ENCODE measurements at places on chromosomes 13 and 19.

- peak; percentile 85 for DNase-seq
These were observed 21.8 kb downstream of the MCF2L start for GRCh38 chr13:112990783-112991182.

DNA sequence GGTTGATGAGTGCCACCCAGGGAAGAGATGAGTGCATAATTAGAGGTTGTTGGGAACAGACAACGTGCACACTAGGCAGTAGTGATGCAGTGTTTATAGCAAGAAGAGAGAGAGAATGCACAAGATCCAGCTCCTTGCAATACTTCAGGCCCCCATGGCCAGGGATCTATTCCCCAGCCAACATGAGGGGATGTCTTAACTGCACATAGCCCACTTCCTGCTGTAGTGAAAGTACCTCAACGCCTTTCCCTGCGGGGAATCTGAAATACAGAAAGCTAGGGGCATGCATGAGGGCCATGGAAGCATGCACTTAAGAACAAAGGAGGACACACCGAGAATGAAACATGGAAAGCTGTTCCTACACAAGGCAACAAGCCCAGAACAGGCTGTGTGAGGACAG lies 636.7 kb upstream of the GPC6 start:
- DNase-seq = no peak

- no peak for DNase-seq
These were observed 265.8 kb downstream of the OXGR1 start for GRCh38 chr13:96728463-96728862.

DNA sequence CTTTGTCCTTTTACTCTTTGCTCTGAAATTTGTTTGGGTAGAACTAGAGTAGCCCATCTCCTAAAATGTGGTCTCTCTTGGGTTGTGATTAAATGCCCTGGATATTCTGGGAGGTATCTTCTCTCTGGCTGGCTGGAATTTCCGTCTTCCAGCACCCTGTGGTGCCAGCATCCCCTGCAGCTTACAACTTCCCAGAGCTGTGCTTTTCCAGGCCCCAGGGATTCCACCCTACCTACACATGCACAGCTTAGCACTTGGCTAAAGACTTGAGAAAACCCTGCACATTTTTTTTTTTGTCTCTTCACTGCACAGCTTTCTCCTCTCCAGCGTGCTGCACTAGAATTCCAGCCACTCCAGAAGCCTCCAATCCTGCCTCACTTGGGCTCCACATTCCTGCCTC lies 334.7 kb downstream of the IRS2 start:
- no peak for DNase-seq

- DNase-seq = no peak
These were observed 280.0 kb downstream of the LHFPL6 start for GRCh38 chr13:39322836-39323585.

DNA sequence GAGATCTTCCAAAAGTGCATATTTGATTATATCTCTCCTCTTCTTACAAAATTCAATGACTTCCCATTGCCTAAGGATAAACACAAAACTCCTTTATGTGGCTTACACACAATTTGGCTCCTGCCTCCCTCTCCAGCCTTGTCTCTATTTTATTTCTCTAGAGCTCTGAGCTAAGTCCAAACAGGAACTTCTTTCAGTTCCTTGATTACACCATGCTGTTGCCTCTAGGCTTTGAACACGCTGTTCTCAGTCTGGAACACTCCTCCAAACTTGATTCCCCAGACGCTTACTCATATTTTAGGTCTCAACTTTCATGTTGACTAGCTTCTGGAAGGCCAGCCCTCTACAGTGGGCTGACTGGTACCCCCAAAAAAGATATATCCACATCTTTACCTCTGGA lies 258.5 kb downstream of the COG6 start:
- DNase-seq = no peak

DNA sequence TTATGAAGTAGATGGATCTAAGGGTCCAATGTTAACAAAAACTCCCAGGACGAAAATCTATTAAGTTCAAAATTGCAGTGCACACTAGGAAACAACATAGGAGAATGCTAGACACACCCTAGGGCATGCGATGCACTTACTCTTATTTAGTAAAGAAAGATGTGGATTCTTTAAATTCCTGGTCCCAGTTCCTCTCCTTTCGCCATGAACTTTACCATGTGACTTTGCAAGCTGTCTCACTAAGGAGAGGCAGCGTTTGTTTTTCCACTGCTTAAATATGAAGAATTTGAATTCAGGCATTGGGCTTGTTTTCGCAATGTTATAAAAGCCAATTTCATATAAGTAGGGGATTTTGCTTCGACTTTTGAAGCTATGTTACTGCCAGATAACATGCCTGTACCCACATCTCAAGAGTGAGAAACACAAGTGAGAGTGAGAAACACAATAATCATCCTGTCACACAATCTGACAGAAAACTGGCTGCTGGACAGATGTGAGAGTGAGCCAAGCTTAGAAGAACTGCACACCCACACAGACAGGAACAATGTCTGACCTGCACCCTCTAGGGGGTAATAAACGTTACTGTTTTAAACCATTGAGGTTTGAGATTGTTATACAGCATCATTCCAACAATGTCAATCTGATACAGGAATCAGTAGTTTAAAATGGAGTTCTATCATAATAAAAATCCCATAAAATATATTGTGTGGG lies 1308.4 kb downstream of the SLITRK5 start:
- DNase-seq = no peak
